RCC 7860 (cell line): ENCODE measurements at places on chromosomes 13 and 19.

DNA sequence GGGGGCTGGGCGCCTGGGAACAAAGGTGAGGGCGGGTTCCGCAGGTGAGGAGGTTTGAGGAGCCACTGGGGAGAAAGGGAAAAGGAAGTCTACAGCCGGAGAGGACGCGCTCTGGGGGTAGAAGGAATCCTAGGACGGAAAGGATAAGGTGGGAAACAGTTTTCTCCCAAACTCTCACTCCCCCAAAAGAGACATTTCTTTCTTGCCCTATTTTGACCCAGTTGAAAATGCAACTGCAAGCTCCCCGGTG is 651 bp upstream of the POLR1D start:
- no peak for DNase-seq

- no peak for DNase-seq
Observed at GRCh38 chr19:55492362-55492944, 4.2 kb downstream of the SSC5D start.

DNA sequence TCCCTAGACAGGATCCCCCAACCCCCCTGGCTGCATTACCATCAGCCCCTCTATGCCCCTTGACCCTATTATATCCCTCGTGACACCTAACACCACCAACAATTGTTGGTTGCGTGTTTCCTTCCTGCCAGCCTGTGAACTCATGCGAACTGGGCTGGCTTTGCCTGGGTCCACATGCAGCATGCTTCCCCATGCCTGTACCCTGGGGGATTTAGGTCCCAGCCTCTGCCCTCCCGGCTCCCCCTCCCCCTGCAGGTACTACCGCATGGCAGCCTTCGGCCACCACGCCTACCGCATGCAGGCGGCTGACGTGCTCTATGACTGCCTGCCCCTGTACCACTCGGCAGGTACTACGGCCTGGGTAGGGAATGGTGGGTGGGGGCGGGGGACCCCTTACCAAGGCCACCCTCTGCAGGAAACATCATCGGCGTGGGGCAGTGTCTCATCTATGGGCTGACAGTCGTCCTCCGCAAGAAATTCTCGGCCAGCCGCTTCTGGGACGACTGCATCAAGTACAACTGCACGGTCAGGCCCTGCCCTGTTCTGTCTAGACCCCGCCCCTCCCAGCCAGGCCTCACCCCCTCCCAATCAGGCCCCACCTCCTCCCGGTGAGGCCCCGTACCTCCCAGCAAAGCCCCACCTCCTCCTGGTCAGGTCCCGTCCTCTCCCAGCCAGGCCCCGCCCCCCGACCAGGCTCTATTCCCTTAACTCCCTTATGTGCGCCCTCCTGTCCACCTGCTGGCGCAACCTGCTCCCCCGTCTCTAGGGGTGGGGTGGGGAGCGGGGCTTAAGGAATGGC is 18.5 kb downstream of the SLC27A1 start:
- DNase-seq = no peak

DNA sequence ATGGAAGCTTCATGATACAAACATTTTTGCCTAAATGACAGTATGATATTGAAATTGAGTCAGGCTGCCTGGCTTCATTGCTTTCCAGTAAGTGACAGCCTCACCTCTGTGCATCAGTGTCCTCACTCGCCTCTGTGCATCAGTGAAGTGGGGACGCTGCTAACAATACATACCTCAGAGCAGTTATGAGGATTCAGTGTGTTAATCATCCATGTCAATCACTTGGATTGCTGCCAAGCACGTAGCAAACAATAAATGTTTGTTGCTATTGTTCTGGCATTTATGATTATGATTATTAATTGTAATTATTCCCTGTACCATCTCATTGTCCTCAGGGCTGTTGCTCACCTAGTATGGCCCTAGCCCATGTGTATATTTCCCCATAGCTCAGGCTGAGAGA is 8.8 kb downstream of the PPP2R1A start:
- no peak for DNase-seq

- no peak for DNase-seq
Observed at GRCh38 chr13:40980461-40980860, 38.7 kb downstream of the ELF1 start.

GRCh38 chr13:46665633-46666482 is 112.9 kb downstream of the LRCH1 start:
- DNase-seq = peak; percentile 42

DNA sequence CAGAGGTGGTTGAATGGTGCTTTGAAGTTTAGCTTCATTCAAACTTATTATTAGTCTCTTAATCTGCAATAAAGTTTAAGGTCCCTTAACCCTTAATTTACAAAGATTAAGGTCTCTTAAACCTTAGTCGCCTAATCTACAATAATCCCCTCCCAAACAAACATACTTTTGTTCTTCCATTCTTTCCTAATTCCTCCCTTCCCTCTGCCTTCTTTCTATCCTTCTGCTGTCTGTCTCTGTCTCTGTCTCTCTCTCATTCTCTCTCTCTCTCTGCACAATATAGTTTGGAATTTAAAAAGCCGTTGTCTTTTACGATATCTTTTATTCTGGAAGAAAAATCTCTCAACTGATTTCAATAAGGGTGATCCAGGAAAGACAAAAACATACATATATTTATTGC is 1096.8 kb upstream of the ATXN8OS start:
- no peak for DNase-seq

- DNase-seq = peak; percentile 16
Observed at GRCh38 chr19:44848036-44848811, 2.1 kb downstream of the NECTIN2 start.
